ENCODE measurements at places on chromosomes 7 and 10.

GRCh38 chr10:4586776-4587175 is 239.2 kb upstream of the AKR1E2 start:
- no peak for DNase-seq

DNA sequence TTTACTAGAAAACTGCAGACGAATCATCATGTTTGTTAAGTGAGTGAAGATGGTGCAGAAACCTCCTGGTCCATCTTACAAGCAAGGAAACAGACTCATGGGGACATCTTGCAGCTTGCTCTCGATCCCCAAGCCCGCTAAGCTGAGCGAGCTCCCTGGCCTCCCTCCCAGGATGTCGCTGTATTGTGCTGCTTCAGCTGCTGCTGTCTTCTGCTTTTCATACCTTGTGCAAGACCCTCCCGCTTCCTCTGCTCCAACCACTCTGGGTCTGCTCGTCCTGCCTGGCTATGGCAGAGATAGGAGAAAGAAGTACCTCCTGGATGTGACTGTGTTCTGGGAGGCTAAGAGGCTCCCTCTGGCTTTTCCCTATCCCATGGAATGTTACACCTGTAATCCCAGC is 285.2 kb upstream of the FZD8 start:
- DNase-seq = no peak

GRCh38 chr10:113666682-113667252 is 2.9 kb upstream of the NRAP start:
- DNase-seq = no peak

GRCh38 chr7:71961283-71961682 is 450.9 kb downstream of the CALN1 start:
- DNase-seq = no peak

- no peak for DNase-seq
These were observed 67.4 kb downstream of the FOXP2 start for GRCh38 chr7:114481999-114482398.

DNA sequence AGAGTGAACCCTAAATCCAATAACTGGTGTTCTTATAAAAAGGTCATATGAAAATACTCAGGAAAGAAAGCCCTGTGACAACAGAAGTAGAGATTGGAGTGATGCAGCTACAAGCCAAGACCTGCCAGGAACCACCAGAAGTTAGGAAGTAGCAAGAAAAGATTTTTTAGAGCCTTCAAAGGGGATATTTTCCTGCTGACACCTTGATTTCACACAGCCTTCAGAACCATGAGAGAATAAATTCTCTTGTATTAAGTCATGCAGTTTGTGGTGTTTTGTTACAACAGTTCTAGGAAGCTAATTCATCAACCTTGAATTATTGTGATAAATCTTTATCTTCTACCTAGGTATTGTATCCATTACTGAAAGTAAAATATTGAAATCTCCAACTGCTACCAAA is 81.0 kb downstream of the HYCC1 start:
- DNase-seq = no peak

GRCh38 chr10:821322-821721 is 110.2 kb downstream of the LARP4B start:
- DNase-seq = no peak

GRCh38 chr7:99219985-99220384 is 12.1 kb upstream of the KPNA7 start:
- no peak for DNase-seq
